ENCODE measurements at places on chromosomes 5 and 9.

- DNase-seq: no peak
These were observed 21.6 kb downstream of the FOXE1 start for GRCh38 chr9:97874624-97875023.

- no peak for DNase-seq
These were observed 7.5 kb downstream of the NDFIP1 start for GRCh38 chr5:142115937-142116614.

DNA sequence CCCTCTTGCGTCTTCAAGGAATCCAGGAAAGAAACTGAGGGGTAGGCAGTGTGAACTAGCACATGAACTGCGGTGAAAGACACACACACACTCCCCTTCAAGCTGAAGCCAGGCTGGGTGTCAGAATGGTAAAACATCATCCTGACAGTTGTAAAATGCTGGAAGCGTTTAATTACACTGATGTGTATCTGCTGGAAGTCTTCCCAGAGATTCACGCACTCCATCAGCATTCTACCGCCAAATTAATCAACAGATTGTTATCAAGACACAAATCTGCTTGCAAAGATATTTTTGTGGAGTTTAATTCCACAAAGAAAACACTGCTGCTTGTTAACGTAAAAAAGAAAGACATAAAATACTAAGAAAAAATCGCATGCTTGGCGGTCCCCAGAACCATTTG lies 241.0 kb upstream of the NFIL3 start:
- DNase-seq: no peak

DNA sequence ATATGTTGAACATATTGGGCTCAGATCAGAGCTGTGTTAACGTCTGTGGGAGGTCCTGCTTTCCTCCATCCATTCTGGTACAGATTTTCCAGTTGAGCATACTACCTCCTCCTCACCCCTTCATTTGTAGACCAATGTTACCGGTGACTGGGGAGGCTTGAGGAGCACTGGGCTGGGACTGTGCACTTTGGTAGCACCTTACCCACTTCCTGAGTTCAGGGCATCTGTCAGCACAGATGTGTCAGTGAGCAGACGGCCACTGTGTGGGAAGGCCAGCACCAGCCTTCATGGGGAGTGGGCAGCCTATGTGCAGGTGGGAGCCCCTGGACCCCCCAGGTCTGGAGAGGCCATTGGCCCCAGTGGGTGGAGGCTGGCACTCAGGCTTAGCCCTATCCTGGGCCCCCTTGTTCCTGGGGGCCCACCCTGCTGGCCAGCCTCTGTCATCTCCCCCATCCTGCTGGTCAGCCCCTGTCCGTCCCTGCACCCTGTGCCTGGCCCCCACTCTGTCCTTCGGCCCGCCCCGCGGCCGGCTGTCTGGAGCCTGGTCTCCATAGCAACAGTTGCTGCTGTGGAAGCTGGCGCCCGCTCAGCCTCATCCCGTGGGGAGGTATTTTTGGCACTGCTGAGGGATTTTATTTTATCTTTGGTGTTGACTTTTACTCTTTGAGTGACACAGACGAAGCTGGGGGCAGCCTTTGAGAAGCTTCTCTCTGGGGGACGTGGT lies 21.3 kb downstream of the WNK2 start:
- DNase-seq: no peak

GRCh38 chr5:160931283-160931682 lies 79.3 kb upstream of the ATP10B start:
- DNase-seq: no peak

- DNase-seq: no peak
These were observed 14.6 kb downstream of the FGF1 start for GRCh38 chr5:142671266-142671665.

DNA sequence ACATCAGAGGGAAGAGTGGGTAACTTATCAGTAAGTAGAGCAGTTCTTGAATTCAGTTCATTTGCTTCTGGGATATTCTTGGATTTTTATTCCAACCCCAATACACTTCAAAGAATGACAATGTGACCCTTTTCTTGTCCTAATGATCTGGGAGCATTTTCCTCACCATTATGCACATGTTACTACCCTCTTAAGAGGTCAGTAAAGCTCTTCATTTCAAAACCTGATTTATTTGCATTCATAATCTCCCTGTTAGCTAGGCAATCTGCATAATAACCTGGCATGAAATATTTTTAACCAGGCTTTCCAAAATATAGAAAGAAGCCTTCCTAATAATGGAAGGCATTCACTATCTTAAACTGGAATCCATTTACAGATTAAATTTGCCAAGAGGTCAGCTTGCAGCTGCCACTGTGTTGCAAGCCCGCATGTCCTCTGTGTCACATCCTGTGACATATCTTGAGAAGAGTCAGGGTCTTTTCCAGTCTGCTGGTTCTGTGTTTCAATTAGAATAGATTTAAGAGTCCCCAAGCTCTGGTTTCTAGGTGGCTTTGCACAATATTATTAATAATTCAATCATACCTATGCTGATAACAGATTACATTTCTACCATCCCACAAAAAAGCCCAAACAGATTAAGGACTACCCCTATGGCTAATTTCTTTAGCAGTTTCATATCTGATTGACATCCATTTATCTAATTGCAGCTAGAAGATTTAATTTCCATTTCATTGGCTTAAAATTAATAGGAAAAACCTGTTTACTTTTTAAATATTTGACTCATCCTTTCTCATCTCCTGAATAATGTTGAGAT lies 30.9 kb upstream of the PPP2R2B start:
- DNase-seq: no peak

DNA sequence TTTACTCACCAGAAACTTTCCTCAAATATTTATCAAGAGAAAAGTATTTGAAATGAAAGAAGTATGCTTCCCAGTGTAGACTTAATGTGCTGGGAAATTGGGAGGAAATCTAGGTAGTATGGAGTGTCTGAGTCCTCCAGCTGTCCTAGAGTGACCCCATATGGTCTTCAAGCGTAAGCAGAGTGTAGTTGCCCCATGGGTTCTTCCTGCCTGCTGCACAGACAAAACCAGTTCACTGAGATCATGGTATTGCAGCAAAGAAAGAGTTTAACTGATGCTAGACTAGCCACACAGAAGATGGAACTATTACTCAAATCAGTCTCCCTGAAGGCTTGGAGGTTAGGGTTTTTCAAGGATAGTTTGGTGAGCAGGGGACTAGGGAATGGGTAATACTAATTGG lies 114.9 kb upstream of the PRLR start:
- no peak for DNase-seq

- DNase-seq: no peak
These were observed 412.8 kb downstream of the TLE4 start for GRCh38 chr9:79984429-79985067.

GRCh38 chr9:124835026-124835557 lies 18.2 kb upstream of the WDR38 start:
- DNase-seq: no peak

DNA sequence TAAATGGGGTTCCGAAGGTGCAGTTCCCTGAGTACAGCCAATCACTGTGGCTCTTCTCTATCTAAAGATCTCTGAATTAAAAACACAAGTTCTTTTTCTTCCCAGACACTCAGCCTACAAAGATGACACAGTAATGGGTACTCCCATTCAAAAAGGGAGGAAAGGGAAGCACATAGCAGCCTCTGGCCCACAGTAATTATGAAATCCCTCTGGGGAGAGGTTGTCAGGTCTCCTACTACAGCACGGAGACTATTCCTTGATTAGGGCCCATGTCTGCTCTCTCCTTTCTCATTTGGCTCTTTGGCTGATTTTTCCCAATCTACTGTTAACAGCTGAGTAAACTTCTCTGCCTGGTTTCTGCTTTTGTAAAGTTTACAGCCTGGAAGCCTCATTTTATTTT lies 62.0 kb upstream of the RANBP3L start:
- DNase-seq: no peak

GRCh38 chr9:38130724-38131123 lies 61.7 kb upstream of the SHB start:
- DNase-seq: no peak

DNA sequence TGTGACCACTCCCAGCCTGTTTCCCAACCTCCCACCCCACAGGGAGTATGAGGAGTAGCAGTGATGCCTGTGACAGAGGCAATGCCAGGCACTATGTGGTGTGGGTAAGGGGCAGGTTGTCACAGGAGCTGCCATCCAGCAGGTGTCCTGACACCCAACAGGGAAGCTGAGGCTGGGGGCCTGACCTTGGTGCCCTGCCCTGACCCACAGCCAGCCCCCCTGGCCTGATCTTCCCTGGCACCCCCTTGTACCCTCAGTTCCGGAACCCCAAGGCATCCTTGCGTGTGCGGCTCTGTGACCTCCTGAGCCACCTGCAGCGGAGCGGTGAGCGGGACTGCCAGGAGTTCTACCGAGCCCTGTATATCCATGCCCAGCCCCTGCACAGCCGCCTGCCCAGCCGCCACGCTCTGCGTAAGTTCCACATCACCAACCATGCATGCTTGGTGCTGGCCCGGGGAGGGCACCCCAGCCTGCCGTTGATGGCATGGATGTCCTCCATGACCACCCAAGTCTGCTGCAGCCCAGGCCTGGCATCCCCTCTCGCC lies 14.4 kb downstream of the CARD19 start:
- no peak for DNase-seq

GRCh38 chr9:122127396-122127798 lies 32.2 kb downstream of the NDUFA8 start:
- peak; percentile 28 for DNase-seq

DNA sequence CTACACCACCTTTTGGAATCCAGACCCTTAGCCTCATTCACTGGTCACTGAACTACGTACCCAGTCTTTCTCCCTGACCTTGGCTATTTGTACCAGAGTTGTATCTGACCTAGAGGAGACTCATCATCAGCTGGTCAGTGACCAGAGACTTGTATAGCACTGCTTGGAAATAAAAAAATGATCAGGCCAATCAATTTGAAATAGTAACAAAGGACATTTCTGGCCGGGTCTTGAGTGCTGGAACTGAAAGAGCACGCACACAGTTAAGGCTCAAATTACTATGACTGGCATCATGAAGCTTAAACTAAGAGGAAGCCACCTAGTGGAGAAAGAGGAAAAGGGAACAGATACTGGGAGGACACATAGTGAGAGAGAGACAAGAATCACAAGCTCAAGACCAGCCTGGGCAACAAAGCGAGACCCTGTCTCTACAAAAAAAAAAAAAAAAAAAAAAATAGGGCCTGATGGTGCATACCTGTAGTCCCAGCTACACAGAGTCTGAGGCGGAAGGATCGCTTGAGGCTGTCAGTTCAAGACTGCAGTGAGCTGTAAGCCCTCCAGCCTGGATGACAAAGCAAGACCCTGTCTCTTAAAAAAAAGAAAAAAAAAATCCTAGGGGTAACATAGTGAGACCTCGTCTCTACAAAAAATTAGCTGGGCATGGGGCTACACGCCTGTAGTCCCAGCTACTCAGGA lies 12.8 kb upstream of the SRP19 start:
- peak; percentile 51 for DNase-seq

GRCh38 chr9:136711751-136712689 lies at the start of gene DIPK1B:
Gene DIPK1B, plus strand, starts transcription at chr9:136712572. Its CDS starts 94 bp downstream, at chr9:136712666.
- DNase-seq: peak; percentile 74

GRCh38 chr5:73792687-73793320 lies 166.8 kb downstream of the ARHGEF28 start:
- DNase-seq: peak; percentile 57

- DNase-seq: no peak
These were observed 249.5 kb downstream of the PRELID2 start for GRCh38 chr5:145585443-145586148.

GRCh38 chr9:113356686-113357292 lies 7.4 kb downstream of the BSPRY start:
- DNase-seq: no peak

DNA sequence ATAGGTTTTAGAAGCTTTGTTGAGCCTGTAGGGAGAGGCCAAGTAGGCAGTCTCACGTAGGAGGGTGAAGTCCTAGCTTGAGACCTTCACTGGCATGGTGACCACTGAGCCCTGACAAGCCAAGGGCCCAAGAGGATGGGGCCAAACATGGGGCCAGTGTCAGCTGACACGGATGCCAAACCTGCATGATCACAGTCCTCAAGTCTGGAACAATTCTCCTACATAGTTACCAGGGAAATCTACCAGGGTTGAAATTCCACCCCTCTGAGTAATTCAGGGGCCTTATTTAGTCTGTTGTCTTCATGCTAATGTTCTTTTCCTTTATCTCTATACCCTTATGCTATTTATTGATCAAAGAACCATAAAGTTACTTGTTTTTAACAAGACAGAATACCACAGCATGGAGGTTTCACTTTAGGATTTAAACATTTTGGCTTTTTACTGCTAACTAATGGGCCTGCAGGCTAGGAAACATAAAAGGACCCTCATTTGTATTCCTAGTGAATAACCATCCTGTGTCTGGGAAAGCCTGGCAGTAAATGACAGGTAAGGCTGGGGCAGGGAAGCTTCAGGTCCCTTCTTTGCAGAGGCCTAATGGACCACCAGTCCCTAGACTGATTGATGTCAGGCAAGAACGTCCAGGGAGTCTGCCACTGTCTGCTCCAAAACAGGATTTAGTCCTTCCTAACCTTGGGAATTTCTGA lies 140.8 kb downstream of the FGF1 start:
- no peak for DNase-seq

- no peak for DNase-seq
These were observed 56.8 kb downstream of the UGCG start for GRCh38 chr9:111953444-111953843.

Data from GM13976 (cell line).